ENCODE measurements at places on chromosomes 5 and 9. TPM values are rescaled to one million over a fixed set of nuclear protein-coding genes. Genes with fewer than 3 reads are reported as not detected.

DNA sequence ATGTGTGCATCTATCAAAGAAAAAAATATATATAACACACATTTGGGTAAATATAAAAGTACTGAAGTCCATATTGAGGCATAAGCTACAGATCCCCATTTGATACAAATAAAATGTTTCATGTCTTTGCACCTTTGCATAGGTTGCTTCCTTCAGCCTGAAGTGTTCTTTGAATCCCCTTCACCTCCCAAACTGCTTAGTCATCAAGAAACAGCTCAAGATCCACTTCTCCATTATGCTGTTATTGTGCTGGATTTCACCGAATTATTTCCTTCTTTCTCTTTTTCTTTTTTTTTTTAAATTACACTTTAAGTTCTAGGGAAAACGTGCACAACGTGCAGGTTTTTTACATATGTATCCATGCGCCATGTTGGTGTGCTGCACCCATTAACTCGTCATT, 419.1 kb downstream of the ENC1 start:
- no peak overlapping the region for H3K27ac ChIP-seq
- H3K4me3 ChIP-seq = no peak overlapping the region
- no peaks in the 10 kb centered on the region for H3K4me1 ChIP-seq
- no peaks in the 10 kb centered on the region for H3K27me3 ChIP-seq

DNA sequence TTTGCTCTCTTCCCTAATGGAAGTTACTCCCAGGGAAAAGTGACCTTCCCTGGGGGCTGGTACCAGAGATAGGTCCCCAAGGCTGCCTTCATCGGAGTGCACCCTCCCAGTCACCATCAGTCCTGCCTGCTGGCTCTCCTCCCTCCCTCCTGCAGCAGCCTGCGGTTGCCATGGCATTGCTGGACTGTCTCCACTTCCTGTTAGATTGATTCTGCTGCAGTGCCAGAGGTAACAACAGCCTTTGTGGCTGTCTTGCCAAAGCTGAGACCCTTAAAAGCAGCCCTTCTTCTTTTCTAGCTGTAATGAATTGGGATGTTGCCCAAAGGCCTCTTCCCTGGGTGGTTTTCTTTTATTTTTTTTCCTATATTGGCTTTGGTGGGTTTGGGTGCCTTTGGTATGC, 78.1 kb upstream of the PRLR start:
- no peak for DNase-seq
- H3K36me3 ChIP-seq = no peaks in the 10 kb centered on the region
- no peak overlapping the region for H3K4me3 ChIP-seq
- H3K27ac ChIP-seq = no peak overlapping the region

DNA sequence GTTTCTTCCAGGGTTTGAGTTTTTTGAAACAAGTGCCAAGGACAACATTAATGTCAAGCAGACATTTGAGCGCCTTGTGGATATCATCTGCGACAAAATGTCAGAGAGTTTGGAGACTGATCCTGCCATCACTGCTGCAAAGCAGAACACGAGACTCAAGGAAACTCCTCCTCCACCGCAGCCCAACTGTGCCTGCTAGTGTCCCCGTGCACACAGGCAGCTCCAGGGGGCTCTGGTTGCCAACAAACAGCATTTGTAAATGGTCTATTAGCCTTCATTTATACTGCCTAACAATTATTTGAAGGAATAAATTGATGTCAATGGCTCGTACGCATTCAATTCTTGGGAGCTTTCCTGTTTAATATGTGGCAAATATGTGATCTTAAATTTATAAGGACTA, 268.3 kb downstream of the RAB3C start:
- no peak overlapping the region for H3K4me3 ChIP-seq
- H3K36me3 ChIP-seq = no peaks in the 10 kb centered on the region
- DNase-seq = no peak
- H3K27me3 ChIP-seq = no peaks in the 10 kb centered on the region

- no peak for DNase-seq
- H3K27ac ChIP-seq = no peak overlapping the region
- H3K36me3 ChIP-seq = peaks cover 6% of the 10 kb centered on the region
- H3K27me3 ChIP-seq = no peaks in the 10 kb centered on the region
- H3K4me1 ChIP-seq = peaks cover 4% of the 10 kb centered on the region
Observed at GRCh38 chr5:173114536-173114935, 29.8 kb upstream of the BNIP1 start.

DNA sequence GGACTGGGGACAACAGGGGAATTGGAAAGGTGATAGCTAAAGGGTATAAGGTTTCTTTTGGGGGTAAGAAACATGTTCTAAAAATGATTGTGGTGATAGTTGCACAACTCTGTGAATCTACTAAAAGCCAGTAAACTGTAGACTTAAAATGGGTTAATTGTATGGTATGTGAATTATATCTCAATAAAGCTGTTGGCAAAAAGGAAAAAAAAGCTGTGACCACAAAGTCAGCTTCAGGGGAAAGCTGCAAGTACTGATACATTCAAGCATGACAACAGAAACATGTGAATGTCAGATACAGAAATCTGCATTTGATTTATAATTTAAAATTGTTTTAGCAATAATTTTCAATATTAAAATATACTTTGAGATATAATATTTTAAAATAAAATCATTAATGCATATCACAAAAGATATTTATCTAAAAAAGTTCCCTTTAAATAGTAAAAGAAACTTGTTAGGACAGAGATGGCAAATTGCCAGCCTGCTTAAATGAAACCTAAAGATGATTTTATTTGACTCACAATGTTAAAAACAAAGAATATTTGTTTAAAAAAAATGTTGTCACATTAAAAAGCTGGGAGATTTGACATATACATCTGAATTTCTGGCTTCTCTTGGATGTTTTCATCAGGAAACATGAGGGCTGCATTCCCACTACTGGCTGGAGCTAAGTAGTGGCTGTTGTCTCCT, 66.0 kb downstream of the TBCA start:
- H3K27me3 ChIP-seq = no peaks in the 10 kb centered on the region
- H3K27ac ChIP-seq = no peak overlapping the region
- no peaks in the 10 kb centered on the region for H3K4me1 ChIP-seq
- H3K4me3 ChIP-seq = no peak overlapping the region

GRCh38 chr5:124416627-124417026, 329.8 kb downstream of the ZNF608 start:
- H3K27me3 ChIP-seq = no peaks in the 10 kb centered on the region
- no peaks in the 10 kb centered on the region for H3K36me3 ChIP-seq
- H3K4me3 ChIP-seq = no peak overlapping the region
- no peak for DNase-seq

The FAM151B gene
- 1.3 TPM for total RNA-seq

The PCDHB7 gene
- 1.1 TPM for total RNA-seq
